ENCODE measurements at places on chromosomes 2 and 18.

GRCh38 chr2:103132536-103133217 is 370.8 kb downstream of the TMEM182 start:
- no peak for DNase-seq

DNA sequence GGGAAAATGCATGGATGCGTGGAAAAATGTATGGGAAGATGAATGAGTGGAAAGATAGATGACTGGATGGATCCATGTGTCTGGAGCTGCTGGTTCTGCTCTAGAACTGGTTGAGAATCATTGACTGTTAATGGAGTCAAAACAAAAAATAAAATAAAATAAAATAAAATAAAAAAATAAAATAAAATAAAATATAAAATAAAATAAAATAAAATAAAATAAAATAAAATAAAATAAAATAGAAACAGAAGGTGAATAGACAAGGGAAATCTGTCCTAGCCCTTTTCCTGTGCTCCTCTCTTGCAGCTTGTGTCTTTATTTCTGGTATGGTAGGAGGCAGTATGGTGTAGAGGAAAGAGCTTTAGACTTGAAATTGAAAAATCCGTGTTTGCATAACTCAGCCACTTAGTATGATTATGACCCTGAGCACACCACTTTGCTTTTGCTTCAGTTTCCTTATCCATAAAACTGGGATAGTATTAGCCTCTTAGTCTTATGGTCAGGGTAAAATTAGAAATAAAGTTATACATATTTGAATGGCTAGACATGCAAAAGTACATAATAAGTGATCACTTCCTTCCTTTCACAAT is 51.0 kb downstream of the PSD4 start:
- DNase-seq, result no peak

- DNase-seq, result no peak
Observed at GRCh38 chr2:233988581-233988980, 61.9 kb upstream of the SPP2 start.

DNA sequence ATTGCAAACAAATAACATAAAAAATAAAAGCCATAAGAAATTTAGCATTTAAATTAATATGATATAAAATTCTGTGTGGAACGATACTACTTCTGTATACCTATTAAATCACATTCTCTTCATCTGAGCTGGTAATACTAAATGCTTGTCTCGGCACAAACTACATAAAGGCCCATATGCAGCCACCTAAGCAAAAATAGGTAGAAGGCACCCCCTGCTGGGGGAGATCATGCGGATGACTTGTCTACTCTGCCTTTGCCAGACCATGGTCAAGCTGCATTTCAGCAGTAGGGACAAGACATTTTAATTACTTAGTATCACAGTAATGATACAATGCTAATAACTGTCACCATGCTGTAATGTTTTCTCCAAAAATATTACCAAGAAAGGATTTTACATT is 108.0 kb downstream of the CDH19 start:
- DNase-seq, result peak; percentile 79

DNA sequence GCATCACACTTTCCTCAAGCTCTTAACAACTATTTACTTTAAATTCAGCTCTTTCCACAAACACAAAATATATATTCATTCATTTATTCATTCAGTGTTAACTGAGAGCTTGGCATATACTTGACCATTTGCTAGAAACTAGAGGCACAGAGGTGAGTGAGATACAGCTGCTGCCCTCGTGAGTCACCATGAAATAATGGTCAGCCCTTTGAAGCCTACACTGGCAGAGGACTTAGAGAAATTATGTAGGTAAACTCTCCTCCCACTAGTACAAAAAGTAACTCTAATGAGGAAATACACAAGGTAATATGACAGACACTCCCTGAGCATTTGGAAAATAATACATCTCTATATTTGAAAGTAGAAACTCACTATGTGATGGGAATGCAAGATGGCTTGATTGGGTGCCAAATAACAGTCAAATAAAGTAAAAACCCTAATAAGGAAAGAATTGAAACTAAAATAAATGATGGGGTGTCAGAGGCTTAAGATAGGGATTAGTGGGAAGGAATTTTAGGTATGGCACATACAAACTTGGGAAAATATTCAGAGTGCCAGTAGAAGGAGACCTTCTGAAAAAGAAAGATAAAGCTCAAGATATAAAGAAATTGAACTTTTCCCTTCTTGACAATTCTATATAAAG is 61.1 kb downstream of the ANTXR1 start:
- no peak for DNase-seq

GRCh38 chr2:17915099-17915498 is 36.6 kb downstream of the KCNS3 start:
- DNase-seq, result no peak

DNA sequence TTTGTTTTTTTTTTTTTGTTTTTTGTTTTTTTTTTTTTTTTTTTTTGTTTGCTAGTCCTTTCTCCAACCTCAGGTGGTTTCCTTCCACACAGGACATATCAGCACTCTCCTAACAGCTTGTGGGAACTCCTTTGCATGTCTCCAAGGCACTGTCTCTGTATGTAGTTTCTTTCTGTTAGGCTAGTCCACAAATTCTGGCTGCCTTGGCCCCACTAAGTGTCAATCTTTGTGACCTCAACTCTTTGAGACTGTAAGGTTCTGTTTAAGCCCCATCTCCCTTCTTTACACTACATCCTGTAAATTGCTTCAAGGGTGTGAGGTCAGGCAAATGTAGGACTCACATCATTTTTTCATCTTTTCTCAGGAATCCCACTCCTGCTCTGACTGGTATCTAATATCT is 85.1 kb downstream of the NCOA1 start:
- DNase-seq, result no peak

DNA sequence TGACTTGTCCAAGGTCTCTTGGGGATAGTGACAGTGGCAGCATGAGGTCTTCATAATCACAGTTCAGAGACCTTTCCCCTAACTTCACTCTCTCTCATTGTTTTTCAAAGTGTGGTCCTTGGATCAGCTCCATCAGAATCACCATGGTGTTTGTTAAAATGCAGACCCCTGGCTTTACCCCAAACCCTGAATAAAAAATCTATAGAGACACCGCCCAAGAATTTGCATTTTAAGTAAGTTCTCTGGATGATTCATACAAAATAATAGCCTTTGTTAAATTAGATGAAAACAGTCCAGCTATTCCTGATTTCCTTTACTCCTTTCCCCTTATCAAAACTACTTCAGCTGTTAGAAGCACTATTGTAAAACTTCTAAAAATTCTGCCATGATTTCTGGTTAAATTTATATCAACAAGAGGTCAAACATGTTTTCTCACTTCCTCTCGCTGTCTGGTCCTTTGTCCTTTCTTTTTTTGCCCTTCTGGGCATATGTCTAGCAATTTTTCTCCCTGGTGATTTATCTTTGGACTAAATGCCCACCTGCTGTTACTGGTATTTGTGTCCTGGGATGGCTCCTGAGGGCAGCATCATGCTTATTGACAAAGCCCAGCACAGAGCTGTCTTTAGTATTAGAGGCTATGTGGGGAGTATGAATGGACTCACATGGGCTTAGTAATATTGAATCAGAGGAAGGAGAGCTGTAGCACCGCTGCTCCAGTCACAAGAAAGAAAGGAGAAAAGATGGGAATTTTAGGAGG is 63.4 kb downstream of the LHCGR start:
- no peak for DNase-seq

DNA sequence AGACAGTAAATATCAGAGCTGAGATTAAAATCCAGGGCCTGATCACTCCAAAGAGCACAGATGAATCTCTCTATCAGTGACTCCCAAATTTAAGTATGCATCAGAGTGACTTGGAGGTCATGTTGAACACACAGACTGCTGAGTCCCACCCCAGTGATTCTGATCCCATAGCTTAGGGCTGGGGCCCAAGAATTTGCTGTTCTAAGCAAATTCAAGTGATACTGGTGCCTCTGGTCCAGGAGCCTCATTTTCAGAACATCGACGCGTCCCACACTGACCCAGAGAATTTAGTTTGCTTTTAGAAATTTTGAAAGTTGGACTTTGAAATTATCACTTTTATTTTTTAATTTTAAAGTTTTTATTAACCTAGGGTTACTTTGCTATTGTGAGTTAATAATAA is 72.7 kb upstream of the NETO1 start:
- no peak for DNase-seq

DNA sequence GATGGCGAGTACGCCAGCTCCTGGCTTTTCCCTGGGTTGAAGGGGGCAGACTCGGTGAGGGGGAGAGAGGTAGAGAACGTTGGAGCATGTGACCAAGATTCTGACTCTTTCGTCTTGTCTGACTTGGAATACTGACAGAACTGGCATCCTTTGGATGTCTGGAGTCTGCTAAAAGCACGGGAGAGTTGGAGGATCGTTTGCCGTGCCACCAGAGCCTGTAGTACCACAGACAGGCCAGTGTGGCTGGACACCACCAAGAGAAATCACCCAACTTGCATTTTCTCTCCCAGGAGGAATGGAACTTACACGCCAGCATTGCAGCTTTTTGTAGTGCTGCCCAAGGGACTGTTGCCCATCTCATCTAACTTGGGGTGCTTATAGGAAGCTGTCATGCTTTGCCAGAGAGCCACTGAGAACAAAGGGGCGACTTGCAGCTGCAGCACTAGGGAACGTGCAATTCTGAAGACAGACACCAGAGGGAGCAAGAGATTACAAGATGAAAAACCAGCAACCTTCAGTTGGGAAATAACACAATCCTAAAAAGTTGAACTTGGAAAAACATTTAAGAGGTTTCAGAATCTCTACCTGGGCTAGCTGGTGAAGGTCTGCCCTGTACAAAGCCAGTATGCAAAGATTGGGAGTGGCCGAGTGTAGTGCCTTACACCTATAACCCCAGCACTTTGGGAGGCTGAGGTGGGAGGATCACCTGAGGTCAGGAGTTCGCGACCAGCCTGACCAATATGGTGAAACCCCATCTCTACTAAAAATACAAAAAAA is 24.1 kb downstream of the PSMG2 start:
- DNase-seq, result peak; percentile 75

- no peak for DNase-seq
Observed at GRCh38 chr2:74712223-74713053, 58.4 kb downstream of the SEMA4F start.

DNA sequence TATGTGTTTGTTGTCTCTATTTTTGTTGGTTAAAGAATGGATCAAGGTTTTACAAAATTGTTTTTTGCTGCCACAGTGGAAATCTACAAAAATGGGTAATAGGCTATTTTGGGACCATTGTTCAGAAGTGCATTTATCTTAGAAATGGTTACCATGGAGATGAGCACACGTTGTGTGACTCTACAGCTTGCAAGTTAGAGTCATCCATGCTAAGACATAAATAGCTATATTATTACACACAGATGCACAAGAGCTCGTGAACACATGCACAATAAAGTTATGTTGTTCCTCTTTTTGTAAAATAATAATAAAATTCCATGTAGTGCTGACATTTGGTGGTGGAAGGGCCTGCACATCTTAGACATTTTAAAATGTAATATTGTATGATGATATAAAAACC is 15.5 kb upstream of the DUSP19 start:
- no peak for DNase-seq

- peak; percentile 36 for DNase-seq
Observed at GRCh38 chr2:110714452-110715224, 17.7 kb upstream of the ACOXL start.

Measured in renal pelvis (tissue), 12 donors.